Glutamatergic neuron (in vitro differentiated cells): ENCODE measurements at places on chromosomes 16 and 17. TPM values are rescaled to one million over a fixed set of nuclear protein-coding genes. Genes with fewer than 3 reads are reported as not detected.
A peak's percentile ranks its signal among the peaks of the same experiment; 100 is the strongest.

DNA sequence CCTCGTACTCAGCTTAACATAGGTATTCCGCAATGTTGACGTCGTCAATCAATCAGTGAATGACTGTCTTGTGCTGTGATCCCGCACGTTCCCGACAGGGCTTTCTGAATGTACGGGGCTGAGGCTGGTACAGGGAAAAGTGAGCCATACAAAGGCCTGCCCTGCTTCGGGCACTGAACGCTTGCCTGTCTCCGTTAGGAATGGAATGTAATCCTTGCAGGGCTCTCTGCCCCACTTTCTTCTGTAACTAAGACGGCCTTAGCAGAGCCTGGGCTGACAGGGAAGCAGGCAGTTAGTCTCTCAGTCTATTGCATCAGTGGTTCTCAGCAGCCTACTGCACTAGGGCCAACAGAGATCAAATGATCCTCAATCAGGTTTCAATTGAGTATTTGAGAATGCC lies 16.2 kb upstream of the MYH3 start:
- no peak for DNase-seq

DNA sequence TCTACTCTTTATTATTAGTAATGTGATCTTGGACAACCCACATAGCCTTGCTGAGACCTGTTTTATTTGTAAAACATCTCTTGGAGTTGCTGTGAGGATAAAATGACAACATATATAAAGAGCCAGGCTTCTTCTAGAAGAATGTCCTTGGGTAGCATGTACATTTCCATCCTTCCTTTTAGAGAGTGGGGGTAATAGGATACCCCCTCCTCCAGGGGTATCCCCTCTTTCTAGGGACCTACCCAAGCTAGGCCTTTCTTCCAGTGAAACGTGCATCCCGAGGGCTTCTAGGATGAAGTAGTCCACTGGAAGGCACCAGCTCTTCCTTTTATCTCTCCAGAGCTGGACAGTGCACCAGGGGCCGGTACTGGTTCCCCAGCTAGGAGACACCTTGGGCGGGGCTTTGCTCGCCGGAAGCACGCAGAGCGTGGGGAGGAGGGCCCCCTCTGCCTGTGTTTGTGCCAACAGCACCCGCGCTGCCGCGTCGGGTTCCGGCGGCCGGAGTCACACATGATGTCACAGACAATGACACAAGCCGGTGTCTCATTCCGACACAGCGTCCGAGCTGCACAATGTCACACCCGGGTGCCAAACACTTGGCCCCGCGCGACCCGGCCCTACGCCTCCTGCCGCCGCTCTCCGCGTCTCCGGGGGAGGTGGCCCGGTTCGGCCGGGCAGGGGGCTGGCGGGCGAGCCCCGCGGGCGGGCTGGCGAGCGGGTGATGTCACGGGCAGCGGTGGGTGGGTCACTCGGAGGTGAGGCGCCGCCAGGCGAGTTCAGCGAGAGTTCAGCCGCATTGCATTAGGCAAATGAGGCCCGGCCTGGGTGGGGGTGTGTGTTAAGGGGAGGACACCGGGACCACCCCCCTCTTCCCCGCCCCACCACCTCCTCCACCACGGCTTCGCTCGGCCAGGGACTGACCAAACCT lies 23.4 kb downstream of the GJD3 start:
- DNase-seq, result peak; percentile 80

GRCh38 chr17:43354371-43354770 lies 44.4 kb upstream of the ARL4D start:
- no peak for DNase-seq

- DNase-seq, result peak; percentile 75
These were observed 2.1 kb downstream of the HES7 start for GRCh38 chr17:8121681-8122421.

DNA sequence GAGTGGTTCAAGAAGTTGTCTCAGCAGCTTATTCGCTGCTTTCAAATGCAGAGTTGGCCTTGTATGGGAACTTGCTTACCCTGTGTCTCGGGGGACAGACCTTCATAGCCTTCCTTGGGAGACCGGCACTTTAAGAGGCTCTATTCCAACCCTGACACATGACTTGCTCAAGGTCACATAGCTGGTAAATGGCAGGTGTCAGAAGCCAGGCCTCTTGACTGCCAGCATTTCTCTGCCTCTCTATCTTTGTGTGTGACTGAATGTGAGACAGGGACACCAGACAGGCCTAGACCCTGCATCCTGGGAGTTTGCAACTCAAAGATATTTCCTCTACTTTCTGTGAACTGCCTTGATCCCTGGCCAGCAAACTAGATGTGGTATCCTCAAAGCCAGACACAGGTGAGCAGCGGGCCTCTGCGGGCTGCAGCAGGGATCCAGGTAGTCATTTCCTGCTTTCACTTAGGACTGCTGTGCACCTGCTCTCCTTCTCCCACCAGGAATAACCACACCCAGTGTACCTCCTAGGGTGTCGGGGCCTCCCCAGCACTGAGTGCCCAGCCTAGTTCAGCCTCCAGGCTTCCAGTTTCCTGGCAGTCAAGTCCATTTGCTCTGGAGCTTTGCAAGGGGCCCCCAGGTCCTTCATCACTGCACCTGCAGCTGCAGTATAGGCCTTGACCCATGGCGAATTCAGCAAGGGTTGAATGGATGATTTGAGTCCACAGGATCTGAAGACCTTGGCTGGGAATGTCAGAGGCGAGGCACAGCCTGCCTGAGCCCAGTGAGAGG lies 116.6 kb upstream of the TNRC6C start:
- no peak for DNase-seq

- no peak for DNase-seq
These were observed 5.1 kb upstream of the CIBAR2 start for GRCh38 chr16:85117418-85117817.

- DNase-seq, result no peak
These were observed 299 bp downstream of the NUP85 start for GRCh38 chr17:75205793-75206163.

DNA sequence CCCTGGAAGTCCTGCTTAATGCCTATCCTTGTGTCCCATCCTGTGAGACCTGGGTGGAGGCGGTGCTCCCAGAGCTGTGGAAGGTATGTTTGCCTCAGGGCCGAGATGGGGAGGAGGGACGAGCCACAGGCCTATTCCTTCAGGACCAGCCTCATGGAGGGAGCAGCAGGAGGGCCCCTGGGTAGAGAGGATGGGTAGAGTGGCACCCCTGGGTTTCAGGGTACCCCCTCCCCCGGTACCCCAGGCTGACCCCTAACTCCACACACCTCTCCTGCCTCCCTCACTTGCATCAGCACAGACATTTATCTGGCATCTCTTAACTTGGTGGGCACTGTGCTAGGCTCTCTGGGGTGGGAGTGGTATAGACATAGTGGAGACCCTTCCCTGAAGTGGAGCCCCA lies 7.1 kb downstream of the ASB16 start:
- DNase-seq, result no peak

DNA sequence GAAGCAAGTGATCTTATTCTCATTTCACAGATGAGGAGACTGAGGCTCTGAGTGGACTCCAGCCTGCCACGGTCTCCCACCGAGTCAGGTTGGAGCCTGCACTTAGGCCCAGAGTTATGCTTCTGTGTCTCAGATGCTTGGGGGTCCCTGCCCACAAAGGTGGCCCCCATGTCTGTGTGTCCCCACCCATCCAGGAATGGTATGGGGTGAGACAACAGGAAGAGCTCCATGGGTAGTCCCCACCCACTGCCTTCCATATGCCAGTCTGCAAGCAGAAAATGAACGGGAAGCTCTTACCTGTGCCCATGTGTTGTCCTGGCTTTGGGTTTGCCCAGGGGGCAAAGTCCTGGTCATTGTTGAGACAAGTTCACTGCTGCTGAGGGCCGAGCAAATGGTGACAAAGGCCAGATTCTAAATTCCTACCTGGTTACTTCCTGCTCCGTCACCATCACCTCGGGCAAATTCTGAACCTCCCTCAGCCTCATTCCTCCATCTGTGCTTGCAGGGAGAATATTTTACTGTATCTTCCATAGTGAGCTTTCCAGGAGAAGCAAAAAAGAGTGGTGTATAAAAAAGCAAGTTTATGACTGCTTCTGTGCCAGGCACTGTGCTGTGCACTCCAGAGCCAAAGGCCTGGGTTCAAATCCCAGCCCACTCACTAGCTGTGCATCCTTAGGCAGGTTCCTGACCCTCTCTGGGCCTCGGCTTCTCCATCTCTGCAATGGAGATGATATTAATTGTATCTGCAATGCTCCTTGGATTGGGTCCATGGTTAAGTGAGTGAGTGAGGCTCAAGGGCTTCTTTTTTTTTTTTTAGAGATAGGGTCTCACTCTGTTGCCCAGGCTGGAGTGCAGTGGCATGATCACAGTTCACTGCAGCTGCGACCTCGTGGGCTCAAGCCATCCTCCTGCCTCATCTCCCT lies 9.3 kb downstream of the IL4R start:
- no peak for DNase-seq

GRCh38 chr17:81080019-81080418 lies 45.1 kb downstream of the BAIAP2 start:
- DNase-seq, result no peak

DNA sequence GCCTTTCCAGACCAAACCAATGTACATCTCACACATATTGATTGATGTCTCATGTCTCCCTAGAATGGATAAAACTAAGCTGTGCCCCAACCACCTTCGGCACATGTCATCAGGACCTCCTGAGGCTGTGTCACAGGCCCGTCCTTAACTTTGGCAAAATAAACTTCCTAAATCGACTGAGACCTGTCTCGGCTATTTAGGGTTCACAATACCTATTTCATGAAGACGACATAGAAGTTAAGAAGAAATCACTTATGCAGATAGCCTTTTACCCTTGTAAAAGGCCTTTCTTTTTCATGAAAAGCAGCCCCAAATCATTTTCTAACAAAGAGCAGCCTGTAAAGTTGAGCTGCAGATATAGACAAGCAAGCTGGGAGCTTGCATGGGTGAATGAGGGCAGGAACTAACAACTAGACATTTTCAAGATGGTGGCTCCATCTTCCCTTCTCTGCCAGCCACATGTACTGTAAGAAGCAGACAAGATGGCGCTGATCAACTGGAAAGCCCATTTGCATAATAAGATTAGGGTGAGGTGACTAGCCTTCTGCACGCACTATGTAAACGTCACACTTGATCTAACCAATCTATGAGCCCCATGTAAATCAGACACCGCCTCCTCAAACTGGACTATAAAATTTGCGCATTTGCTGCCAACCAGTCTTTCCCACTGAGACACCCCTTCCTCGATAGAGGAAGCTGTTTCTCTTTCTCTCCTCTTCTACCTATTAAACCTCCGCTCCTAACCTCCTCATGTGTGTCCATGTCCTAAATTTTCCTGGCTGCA lies 4.7 kb upstream of the KDM8 start:
- no peak for DNase-seq

GRCh38 chr17:40651939-40652338 lies 4.3 kb upstream of the SMARCE1 start:
- DNase-seq, result no peak

GRCh38 chr16:85221771-85222154 lies 109.5 kb upstream of the CIBAR2 start:
- no peak for DNase-seq

- DNase-seq, result no peak
These were observed 214.0 kb upstream of the CIBAR2 start for GRCh38 chr16:85326113-85326793.

GRCh38 chr17:16910341-16910740 lies 61.6 kb downstream of the TNFRSF13B start:
- DNase-seq, result no peak

ZNF19 gene
- 9.3 TPM for total RNA-seq

HCRT gene
- total RNA-seq, result not detected

SDR42E2 gene
- total RNA-seq, result not detected

OR1A1 gene
- total RNA-seq, result not detected

ARL16 gene
- 55.2 TPM for total RNA-seq

EPX gene
- not detected for total RNA-seq

SLC4A1 gene
- total RNA-seq, result not detected

CREBBP gene
- 96.9 TPM for total RNA-seq
